Stimulated activated CD4-positive, alpha-beta T cell treated with anti-CD3 and anti-CD28 coated beads, Interleukin-1b, Interleukin-23, amount 100 ng/mL, for 4 hours (primary cell): ENCODE measurements at places on chromosomes 1 and 21.

DNA sequence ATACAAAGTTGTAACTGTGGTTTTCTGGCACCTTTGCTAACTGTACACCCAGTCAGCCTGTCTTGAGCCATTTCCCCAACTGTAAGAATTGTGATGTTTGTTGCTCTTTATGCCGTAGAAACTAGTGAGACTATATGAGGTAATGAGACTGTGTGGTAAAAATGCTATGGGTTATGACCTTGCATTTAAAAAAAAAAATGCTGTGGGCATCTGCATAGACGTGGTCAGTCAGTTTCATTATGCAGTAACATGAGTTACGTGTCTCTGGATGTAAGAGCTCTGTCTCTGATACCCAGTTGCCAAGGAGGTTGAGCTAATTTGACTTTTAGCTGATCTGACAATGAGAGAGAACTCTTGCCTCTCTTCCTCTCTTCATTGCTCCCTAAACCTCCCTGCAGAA is 80.6 kb upstream of the LAMC2 start:
- no peak for DNase-seq

DNA sequence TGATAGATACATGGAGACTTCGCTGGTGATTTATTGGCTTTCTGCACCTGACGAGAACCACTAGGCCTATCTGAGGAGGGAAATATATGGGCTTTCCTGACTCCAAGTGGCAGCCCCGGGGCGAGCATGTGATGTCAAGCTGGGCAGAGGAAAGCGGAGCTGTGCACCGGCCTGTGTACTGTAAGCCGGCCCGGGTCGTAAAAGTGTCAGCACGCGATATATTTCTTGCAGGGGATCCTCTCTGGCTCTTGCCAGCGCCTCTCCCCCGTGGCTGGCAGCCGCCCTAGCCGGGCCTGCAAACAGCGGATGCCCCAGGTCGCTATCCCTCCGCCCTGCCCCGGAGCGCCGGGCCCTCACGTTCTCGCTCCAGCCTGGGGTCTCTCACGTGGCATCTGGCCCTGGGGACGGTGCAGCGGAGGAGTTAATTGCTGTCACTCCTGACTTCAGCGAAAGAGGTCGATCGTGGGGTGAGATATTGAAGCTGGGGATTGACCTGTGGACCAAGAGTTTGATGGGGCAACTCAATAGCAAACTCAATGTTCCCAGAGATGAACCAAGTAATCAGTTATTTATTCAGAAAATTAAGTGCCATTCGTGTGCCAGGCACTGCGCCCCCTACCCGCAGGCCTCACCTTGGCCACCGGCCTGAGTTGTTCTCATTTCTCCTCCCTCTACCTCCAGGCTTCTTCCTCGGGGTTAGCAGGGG is 41.0 kb upstream of the HAO2 start:
- peak; percentile 8 for DNase-seq

GRCh38 chr1:19484798-19485361 is 459 bp downstream of the CAPZB start:
- no peak for DNase-seq

- no peak for DNase-seq
These were observed at the start of gene PTAFR for GRCh38 chr1:28176492-28177470. Gene PTAFR, minus strand, starts transcription at chr1:28176690. Its CDS starts 25,669 bp downstream, at chr1:28151021.

GRCh38 chr1:111656086-111657017 is 36.8 kb downstream of the RAP1A start:
- DNase-seq, result no peak

DNA sequence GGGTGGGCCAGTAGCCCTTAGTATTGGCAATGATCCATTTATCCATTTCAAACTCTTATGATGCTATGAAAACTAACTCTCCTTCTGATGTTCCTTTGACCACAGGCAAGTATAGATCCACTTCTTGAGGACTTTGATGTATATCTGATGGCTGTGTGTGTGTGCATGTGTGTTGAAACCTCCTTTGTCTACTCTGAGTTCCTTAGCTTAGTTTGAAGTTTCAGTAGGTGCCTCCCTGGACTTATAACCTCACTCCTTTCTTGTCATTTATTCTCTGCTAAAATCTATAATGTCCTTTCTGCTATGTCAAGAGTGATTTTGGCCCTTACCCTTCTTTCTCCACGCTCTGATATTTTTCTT is 409.3 kb downstream of the PRDM2 start:
- no peak for DNase-seq

- no peak for DNase-seq
These were observed 10.6 kb downstream of the HCRTR1 start for GRCh38 chr1:31627930-31628559.

- no peak for DNase-seq
These were observed 21.8 kb downstream of the C1orf21 start for GRCh38 chr1:184408580-184408979.

DNA sequence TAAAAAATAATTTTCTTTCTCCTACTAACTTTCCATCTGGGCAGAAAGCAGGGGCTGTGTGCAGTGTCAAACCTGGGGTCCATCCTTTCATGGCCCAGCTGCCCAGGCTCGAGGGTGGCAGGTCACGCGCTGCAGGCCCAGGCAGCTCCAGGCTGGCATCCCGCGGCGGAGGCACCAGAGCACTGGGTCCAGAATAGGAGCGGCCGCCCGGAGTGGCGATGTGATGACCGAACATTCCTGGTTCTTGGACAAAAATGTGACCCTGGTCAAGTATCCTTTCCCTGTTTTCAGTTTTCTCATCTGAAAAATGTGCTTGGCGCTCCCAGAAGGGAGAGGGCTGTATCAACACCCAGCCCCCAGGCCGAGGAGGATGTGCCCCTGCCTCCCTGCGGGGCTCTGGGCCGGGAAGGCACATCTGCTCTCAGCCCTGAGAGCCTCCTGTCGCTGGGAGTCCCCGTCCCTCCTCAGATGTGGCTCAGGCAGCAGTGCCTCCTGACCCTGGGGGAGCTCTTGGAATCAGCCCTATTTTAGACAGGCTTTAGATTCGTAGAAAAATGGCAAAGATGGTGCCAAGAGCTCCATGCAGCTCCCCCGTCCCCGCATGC is 29.3 kb downstream of the SLX9 start:
- no peak for DNase-seq

GRCh38 chr1:63320022-63320721 is 2.2 kb upstream of the FOXD3 start:
- DNase-seq, result no peak

GRCh38 chr21:14403681-14404318 is 20.9 kb upstream of the HSPA13 start:
- DNase-seq, result no peak

- no peak for DNase-seq
These were observed 78.1 kb upstream of the PTBP2 start for GRCh38 chr1:96643519-96643918.

DNA sequence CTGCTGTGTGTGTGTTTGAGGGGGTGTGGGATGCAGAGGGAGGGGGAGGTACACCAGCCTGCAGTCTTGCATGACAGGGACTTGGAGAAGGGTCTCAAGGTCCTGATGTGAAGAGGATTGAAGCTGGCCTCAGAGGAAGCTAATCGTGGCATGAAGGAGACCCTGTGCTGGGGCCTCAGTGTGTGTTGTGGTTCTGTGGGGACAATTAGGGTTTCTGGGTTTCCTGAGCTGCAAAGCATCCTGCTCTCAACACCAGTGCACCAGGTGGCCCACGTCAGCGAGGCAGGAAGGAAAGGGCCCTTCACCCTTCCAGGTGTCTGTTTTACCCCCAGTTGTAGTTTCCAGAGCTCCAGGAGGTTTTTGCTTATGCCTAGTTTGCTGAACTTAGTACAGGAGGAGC is 52.8 kb downstream of the TENT5C start:
- DNase-seq, result no peak

DNA sequence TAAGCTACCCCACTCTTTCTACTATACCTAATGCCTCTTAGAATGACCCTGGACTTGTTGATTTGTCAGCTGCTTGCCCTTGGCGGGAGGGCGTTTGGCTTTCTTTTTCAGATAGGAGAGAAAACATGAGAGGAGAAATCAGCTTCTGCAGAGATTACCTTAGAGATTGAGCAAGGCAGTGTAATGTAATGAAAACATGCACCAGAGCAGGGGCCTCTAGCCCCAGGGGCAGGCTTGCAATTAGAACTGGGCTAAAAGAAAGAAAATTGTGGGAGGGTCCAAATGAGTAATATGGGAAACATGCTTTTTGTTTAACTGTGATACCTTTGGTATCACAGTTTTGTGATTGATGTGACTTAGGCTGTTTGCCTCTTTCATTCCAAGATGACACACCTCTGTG is 89.7 kb downstream of the PBX1 start:
- no peak for DNase-seq

- no peak for DNase-seq
These were observed 82.6 kb upstream of the WDR26 start for GRCh38 chr1:224517171-224517570.

DNA sequence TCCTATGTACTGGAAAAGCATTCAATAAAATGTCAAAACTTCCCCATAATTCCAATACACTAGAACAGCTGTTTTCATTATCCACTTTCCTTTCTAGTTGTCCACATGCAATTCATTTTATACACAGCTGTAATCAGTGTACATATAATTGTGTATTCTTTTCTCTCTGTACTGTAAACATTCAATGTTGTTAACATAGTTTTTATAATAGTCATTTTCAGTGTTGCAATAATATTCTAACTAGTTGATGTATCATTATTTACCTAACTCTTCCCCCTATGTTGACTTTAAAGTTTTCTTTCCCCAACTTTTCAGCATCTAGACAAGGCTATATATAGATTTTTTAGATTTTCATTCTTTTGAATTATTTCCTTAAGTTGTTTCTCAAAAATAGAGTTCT is 44.4 kb downstream of the DIPK1A start:
- DNase-seq, result no peak

GRCh38 chr21:28795251-28795650 is 197.4 kb downstream of the LTN1 start:
- no peak for DNase-seq

- no peak for DNase-seq
These were observed 142.6 kb downstream of the PEX14 start for GRCh38 chr1:10617318-10617717.

- DNase-seq, result no peak
These were observed 50.6 kb downstream of the LRRC8B start for GRCh38 chr1:89575207-89575606.

DNA sequence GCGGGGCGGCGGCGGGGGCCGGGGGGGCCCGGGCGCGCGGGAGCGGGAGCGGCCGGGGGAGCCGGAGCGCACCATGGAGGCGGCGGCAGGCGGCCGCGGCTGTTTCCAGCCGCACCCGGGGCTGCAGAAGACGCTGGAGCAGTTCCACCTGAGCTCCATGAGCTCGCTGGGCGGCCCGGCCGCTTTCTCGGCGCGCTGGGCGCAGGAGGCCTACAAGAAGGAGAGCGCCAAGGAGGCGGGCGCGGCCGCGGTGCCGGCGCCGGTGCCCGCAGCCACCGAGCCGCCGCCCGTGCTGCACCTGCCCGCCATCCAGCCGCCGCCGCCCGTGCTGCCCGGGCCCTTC is 546 bp downstream of the SKI start:
- DNase-seq, result no peak

DNA sequence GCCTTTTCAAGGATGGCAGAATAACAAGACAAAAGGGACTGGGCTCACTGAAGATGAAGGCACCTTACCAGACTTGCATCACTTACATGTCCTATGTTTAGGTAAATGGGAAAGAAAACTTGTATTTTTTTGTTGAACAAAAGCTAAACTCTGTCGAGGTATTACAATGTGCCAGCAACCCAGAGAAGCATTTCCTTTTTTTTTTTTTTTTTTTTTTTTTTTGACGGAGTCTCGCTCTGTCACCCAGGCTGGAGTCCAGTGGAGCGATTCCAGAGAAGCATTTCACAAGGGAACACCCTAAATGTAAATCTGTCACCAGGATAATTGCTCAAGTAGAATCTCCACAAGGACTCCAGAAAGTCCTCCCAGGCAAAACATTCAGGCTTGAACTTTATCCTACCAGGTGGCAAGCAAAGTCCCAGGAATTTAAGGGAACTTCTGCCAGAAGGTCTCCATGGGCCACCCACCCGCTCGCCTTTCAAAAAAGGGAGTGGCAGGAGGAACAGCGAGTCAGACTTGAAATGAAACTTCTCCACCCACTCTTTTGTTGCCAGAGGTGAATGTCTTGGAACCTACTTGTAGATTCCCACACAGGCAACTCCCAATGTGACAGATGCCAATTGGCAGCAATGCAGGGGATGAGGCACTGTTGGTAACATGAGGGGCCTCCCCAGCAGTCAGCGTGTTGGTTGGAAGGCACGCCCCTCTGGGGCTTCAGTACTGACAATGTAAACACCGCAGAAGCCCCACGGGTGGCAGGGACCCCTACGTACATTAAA is 125.0 kb downstream of the TIAM1 start:
- no peak for DNase-seq

DNA sequence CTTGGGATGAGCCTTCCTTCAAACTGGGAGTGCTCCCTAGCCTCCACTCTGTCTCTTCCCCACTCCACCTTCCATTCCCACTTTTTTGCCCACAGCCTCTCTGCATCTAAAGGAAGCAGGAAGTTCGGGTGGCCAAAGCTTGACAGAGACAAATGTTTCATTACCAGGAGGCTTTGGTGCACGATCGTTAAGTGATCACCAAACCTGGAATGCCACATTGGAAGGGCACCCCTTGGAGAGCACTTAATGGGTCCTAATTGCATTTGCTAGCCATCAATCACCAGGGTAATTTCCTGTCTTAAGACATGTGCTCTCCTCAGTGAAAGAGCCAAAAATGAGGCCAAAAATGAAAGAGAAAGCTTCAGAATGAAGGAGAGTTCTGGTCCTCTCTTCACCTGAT is 206.5 kb downstream of the TNR start:
- DNase-seq, result no peak

DNA sequence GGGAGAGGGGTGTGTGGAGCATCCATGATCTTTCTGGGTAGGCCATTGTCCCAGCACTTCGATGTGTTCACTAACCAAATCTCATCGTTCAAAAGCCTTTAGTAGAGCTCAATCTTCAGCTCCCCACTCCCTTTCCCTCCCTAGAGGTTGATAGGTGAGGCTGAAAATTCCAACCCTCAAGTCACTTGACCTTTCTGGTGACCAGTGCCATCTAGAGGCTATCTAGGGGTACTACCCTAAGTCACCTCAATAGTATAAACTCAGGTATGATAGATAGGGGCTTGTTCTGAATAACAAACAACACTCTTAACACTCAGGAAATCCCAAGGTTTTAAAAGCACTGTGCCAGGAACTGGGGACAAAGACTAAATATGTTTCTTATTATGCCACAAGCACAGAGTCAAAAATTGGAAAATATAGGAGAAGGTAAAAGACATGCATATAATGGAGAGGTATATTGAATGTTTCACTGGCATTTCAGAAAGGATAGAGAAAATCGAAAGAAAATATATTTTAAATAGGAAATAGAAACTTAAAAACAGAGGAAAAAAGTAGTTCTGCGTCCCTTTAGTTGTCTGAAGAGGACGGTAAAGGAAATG is 42.9 kb upstream of the CD53 start:
- DNase-seq, result no peak
